Cerebellar cortex (tissue), 1 donor: ENCODE measurements at places on chromosomes 1 and 21.

DNA sequence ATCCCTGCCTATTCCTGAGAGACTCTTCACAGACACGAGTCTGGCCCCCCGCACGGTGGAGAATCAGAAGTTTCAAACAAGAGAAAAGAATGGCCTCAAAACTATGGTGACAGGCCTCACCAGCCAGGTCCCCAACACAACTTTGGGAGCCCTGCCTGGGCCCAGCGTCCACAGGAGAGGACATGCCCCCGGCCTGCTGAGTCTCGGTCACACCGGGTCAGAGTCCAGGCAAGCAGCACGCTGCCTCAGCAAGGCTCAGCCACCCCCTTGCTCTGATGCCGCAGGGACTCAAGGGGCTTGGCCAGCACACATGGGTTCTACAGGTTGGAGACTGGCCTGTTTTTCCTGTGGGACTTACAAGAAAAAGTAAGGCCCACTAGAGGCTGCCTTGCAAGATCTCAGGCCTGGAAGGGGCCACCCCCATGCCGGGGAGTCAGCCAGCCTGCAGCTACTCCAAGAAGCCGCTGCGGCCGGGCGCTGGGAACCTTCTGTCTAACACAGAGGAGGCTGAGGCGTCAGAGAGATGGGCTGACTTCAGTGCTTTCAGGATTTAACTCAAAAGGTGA lies 116.8 kb downstream of the NPHP4 start:
- DNase-seq = no peak

- DNase-seq = no peak
Observed at GRCh38 chr1:56424744-56425493, 154.4 kb downstream of the PLPP3 start.

DNA sequence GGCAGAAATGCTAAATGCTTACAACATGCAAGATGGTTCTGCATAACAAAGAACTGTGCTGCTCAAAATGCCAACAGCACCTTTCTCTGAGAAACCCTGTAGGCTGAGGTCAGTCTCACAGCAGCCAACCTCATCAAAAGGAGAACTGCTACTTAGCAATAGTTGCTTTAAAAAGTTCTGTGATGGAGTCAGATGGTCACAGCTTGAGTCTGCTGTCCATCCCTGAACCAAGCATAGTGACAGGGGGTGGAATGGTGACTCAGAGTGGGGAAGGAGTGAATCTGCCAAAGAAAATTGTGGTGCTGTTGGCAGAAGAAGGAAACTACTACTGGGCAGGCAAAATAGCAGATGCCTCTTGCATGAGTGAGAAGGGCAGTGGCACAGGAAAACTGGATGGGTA lies 106.0 kb upstream of the FAM78B start:
- no peak for DNase-seq

DNA sequence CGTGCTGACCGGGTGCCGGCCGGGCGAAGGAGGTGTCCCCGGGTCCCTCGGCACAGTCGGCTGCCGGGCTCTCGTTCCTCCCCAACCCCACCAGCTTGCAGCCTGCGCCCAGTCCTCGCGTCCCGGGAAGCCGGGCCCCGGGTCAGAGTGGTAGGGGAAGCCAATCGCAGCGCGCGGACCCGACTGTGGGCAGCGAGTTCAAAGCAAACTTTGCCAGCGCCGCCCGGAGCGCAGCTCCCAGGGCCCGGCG lies 328 bp downstream of the MYCL start:
- no peak for DNase-seq

GRCh38 chr1:205144751-205145150 lies 23.0 kb upstream of the RBBP5 start:
- no peak for DNase-seq

GRCh38 chr1:228830185-228830953 lies 95.1 kb downstream of the RHOU start:
- peak; percentile 64 for DNase-seq

DNA sequence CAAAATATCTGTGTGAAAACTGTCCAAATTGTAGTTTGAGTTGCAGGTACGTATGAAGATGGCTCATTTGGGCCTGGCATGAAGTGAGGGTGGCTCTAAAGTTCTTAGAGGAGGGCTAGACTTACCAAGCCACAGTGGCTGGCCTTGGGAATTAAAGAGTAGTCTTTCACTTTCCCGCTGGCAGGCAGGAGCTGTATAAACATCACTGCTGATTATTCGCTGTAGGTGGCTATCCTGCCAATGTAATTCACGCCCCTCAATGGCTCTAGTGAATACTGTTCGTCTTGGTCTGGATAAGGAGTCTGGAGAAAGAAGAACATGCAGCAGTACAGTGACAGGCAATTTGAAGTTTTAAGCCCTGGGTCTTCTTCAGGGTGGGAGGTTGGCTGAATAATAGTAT lies 31.0 kb downstream of the UROD start:
- no peak for DNase-seq

- no peak for DNase-seq
Observed at GRCh38 chr1:59266927-59267293, 30.0 kb upstream of the FGGY start.

- no peak for DNase-seq
Observed at GRCh38 chr1:167695756-167696561, 25.8 kb upstream of the MPZL1 start.

DNA sequence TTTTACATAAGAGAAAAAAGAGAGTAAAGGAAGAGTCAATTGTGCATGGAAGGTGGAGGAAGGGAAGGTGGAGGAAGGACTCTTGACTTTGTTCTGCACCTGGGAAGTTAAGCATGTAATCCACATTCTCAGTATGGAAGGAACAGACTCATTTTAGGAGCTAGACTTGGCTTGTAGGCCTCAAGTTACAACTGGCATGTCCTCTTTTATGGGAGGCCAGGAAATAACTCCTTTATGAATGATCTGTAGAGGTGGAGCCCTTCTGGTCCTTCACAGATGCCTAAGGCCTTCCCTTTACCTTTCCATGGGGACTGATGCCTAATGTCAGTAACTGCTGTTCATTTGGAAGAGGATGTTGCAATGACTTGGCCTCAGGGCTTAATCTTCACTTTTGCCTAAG lies 29.4 kb upstream of the CCSAP start:
- DNase-seq = no peak

- DNase-seq = no peak
Observed at GRCh38 chr1:55318116-55318817, 103.1 kb upstream of the USP24 start.

DNA sequence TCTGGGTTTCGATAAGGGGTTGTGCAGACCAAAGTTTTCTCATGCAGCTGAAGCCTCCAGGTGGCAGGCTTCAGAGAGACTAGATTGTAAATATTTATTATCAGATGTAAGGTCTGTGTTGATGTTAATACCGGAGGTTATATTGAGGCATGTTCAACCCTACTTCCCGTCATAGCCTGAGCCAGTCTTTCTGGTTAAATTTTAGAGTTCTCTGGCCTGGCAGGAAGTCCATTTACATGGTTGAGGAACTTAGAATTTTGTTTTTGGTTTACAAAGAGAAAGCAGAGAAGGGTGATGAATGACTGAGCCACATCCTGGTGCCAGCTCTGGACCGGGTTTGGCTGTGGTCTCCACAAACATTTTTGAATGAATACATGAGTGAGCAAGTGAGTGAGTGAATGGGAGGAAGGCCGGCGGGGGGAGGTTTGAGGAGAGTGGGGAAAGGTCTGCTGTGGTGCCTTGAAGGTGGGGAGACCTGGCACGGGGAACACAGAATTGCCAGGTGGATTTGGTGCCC lies 218.5 kb downstream of the DISC1 start:
- DNase-seq = no peak

DNA sequence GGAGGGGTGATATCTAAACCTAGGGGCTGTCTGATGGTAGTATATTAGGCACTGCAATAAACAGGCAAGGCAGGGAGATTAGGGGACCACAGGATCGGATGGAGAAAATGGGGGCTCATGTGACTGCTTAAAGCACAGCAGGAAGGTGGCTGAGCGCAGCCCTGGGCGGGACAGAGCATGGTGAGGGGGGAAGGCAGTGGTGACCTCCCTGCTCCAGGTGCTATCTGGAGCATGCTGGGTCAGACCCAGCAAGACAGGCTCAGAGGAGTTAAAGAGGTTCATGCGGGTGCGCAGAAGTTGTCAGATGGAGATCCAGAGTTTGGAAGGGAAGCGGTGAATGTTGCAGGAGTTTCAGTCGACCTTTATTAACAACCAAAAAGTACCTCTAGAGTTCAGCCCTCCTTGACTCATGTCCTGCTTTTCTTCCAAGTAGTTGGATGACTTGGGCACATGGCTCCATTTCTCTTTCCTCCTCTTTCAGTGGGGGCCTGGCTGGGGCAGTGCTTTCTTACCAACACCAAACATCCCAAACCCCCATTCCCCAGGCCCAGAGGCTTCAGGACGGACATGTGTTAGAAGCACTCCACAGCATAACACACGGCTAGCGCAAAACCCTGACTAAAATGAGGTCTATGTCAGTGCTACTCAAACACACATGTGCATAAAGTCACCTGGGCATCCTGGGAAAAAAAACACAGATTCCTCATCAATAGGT lies 41.5 kb downstream of the CAPN9 start:
- no peak for DNase-seq

GRCh38 chr21:43882952-43883545 lies 18.0 kb downstream of the AGPAT3 start:
- DNase-seq = no peak

DNA sequence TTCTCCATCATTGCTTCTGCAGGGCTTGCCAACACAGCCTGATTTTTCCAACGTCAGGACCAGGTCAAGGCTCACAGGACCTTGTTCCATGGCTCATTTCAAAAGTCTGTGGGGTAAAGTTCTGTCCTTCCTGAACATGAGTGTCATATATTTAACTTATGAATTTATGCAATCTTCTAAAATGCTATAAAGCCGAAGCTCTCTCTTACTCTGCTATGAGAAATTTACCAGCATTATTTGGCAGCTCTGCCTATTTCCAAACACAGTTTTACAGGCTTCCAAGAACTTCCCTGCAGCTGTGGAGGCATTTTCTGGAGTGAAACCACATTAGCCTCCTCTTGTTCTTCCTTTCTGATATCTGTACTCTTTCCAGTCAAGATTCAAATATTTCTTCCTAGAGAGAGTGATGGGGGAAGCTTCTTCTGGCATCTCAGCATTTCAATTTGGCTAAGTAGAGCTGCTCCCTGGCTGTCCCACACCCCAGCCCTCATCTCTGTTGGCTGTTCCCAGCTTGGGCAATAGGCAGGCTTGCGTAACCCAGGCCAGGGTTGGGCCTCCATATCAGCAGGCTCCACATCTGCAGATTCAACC lies 15.6 kb upstream of the HMGCS2 start:
- no peak for DNase-seq

- no peak for DNase-seq
Observed at GRCh38 chr1:90474158-90474557, 242.9 kb downstream of the BARHL2 start.

- DNase-seq = no peak
Observed at GRCh38 chr1:178628637-178629251, 96.3 kb upstream of the RALGPS2 start.

- DNase-seq = no peak
Observed at GRCh38 chr1:65817891-65818290, 25.2 kb downstream of the PDE4B start.

GRCh38 chr21:38938343-38938742 lies 132.6 kb downstream of the ETS2 start:
- DNase-seq = no peak

DNA sequence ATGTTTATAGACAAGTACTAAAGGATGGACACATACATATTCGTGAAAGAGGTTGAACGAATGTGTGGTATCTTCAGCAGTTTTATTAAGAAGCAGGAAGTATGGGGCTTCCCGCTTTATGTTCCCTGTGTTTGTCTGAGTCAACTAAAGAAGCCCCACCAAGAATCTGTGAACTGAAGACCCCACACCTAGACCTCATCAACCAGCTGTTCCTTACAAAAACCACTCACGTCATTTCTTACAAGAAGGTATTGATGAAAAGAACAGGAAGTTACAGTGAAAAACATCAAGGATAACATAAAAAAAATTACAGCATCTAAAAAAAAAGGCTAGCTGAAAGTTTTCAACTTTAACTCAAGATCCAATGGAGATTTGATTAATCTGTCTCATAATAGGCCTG lies 12.3 kb downstream of the REG4 start:
- DNase-seq = no peak

DNA sequence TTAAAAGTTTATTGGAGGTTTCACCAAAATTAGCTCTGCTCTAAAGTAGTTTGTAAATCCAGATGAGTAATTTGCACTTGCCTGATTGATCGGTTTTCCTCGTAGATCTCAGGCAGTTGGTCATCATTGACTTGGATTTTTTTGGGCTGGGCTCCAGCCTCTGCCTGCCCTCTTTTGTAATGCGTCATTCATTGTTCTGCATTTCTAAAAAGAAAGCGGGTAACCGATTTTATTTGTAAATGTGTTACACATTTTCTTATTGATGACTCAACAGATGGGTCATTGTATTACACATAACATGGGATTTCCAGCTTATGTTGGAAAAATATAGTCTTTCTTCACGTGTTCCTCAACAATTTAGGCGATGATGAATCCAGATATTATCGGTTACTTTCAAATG lies 5.5 kb downstream of the ETS2 start:
- DNase-seq = no peak

DNA sequence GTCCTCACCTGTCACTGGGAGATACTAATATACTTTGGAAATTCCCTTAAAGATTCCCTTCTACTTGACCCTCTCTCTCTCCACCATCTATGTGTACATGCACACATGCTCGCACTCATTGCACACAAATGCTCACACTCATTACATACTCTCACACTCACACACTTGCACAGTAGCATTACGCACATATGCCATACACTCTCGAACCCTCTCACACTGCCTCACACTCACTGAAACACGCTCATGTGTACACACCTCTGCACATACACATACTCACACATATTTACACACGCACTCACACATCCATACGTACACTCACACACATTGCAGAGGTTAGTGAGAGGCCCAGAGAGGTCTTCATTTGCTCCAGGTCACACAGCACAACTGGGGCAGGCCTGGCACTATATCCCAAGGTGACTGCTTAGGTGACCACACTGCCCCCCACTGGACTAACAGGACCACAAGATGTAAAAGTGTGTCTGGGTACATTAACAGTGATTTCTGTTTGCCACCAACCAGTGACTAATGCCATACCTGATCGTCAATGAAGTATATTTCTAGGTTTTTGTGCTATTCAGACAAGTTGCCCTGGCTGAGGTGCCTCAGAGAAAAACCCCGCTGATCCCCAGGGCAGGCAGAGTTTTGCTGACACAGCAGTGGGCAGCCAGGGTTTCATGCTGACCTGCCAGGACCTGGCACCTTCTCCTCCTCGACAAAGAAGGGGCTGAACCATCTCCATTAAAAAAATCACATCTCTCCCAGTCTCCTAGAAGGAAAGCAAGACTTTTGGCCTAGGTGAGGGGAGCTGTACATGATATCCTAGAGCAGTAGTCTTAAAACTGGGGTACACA lies 28.5 kb upstream of the CAMK1G start:
- DNase-seq = no peak

DNA sequence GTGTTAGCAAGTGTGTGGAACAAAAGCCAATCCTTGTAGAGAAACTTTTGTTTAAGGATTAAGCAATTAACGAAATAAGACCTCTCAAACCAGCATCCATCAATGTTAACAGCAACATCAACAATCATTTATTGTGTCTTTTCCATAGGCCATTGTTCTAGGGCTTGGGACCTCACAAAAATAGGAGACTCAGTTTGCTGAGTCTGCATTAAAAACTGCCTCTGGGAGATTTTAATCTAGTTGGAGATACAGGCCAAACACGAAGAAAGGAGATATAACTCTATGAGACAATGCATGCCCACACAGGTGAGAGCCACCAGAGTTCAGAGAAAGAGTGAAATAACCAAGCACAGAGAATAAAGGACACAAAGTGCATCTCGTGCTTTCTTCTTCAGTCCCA lies 14.4 kb upstream of the SELP start:
- no peak for DNase-seq
